ENCODE measurements at places on chromosomes 11 and 22. TPM values are rescaled to one million over a fixed set of nuclear protein-coding genes. Genes with fewer than 3 reads are reported as not detected.

Gene TRIM51
- not detected for polyA plus RNA-seq

DNA sequence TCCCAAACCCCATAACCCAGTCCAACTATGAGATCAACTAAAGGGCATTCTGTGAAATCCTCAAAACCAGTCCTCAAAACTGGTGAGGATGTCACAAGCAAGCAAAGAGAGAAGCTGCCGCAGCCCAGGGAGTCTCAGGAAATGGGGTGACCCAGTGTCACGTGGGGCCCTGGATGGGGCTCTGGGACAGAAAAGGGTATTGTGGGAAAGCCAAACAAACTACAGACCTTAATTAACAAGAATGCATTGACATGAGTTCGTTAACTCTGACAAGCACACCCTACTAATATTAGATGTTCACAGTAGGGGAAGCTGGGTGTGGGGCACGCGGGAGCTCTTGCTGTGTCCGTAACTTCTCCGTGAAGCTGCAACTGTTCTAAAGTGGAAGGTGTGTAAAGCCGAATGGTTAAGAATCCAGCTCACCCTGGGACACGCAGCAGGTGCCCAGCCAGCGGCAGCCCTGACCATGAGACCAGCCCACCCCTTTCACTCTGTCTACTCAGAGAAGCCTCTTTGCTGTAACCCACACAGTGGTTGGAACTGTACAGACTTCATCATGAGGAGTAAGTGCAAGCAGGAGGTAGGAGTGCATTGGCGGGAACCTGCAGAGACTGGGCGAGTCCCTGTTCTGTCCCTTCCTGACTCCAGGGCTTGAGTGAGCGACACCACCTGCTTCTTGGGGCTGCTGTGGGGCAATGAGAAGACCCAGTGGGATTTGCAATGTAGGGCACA lies 17.9 kb downstream of the LINC01488 start:
- DNase-seq, result peak; percentile 48
- H3K4me1 ChIP-seq, result peaks cover 23% of the 10 kb centered on the region
- no peak overlapping the region for H3K27ac ChIP-seq
- no peaks in the 10 kb centered on the region for H3K36me3 ChIP-seq

Gene TUG1
- 24.3 TPM for polyA plus RNA-seq

DNA sequence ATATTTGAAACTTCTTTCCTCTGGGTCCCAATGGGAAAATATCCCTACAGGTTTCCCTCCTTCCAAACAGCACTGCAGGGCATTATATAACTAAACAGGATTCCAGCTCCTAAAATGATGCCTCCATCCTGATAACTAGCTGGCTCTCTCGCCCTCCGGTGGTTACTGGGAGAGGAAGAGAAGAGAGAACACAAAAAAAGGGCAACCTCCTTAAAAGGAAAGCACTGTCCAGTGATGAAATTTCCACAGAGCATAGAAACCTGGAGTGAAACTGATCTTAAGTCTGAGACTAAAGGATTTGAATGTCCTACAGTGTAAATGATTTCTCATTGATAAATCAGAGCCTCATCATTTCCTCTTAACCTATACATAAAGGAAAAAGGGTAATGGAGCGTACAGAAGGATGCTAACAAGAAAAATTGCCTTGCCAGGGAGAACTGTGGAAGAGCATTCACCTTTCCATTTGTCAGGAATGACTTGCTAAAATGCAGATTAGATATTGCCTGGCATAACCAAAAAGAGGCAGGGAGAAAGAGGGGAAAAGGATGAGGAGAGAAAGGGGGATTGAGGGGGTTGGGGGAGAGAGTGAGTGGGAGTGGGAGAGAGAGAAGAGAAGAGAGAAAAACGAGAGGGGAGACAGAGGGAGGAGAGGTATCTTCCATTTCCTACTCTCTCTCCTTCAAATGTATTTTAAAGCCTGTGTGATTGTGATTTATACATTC lies 121.3 kb downstream of the APOL5 start:
- H3K4me3 ChIP-seq, result no peak overlapping the region
- no peaks in the 10 kb centered on the region for H3K36me3 ChIP-seq
- peak overlapping the region; percentile 61 for H3K27ac ChIP-seq
- H3K4me1 ChIP-seq, result peaks cover 63% of the 10 kb centered on the region

DNA sequence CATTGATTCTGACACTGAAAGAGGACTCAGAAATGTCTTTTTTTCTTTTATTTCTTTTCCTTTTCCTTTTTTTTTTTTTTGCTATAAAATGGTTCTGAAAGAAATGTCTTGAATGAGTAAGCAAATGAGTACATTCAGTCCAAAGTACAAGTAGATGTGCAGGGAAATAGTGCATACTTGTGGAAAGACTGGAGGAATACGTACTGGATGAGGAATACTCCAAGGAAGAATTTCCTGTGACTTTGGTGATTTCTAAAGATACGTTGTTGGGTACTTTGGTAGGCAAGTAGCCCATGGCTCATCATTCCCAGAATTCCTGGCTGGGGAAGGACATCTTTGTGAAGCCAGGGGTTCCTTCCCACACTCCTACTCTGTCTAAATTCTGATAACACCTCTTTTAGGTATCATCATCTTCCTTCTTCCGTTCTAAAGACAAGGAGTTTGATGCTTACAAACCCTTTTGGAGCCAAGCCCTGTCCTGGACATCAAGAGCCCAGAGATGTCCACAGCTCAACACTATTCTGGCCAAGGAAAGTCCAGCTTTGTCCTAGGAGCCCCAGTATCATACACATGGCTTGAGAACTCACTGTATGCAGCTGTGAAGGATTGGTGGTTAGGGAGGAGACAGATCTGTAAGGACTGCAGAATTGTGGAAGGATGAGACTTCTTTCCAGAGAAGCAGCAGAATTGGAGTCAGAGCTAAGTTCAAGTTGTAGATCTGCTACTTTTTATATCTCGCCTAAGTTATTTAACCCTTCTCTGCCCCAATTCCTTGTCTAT lies 4.8 kb upstream of the NUP98 start:
- H3K4me1 ChIP-seq, result peaks cover 11% of the 10 kb centered on the region
- H3K36me3 ChIP-seq, result no peaks in the 10 kb centered on the region
- H3K27ac ChIP-seq, result no peak overlapping the region

Gene BIK
- 2.1 TPM for polyA plus RNA-seq

GRCh38 chr22:46295277-46295971 lies 1.2 kb upstream of the GTSE1 start:
- peaks cover 52% of the 10 kb centered on the region for H3K4me1 ChIP-seq
- no peaks in the 10 kb centered on the region for H3K27me3 ChIP-seq
- DNase-seq, result no peak
- H3K27ac ChIP-seq, result peak overlapping the region; percentile 91
- peak overlapping the region; percentile 66 for H3K4me3 ChIP-seq
- H3K36me3 ChIP-seq, result no peaks in the 10 kb centered on the region

Gene IGLL1
- polyA plus RNA-seq, result not detected

GRCh38 chr11:114785820-114786219 lies 107.5 kb downstream of the NXPE2 start:
- no peak overlapping the region for H3K27ac ChIP-seq
- H3K36me3 ChIP-seq, result no peaks in the 10 kb centered on the region
- DNase-seq, result no peak
- H3K4me3 ChIP-seq, result no peak overlapping the region
- no peaks in the 10 kb centered on the region for H3K27me3 ChIP-seq
- no peaks in the 10 kb centered on the region for H3K4me1 ChIP-seq

Gene CSF2RB
- 19.7 TPM for polyA plus RNA-seq

Data from spleen (tissue), 13 donors.